ENCODE measurements at places on chromosomes 12 and 14.

- no peak for DNase-seq
These were observed 29.3 kb upstream of the EAPP start for GRCh38 chr14:34568803-34569202.

DNA sequence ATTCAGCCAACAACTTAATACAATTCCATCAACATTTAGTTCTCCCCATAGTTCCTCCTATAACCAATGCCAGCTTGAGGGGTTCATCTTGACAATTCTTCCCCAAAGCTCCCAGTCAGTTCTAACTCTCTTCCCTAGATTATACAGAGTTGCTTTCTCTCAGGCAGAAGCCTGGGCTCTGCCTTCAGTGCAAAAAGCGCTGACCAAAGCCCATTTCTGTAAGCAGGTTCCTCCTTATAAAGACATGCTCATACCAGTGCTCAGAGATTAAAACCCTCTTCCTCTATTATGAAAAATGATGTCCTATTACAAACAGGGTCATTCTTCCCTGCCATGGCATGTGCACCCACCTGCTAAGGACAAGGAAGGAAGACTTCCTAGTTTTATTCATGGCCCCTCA is 16.2 kb downstream of the SPIC start:
- DNase-seq = no peak

GRCh38 chr12:8078398-8078797 is 3.7 kb upstream of the NECAP1 start:
- DNase-seq = no peak

GRCh38 chr12:85552461-85552860 is 272.4 kb downstream of the ALX1 start:
- DNase-seq = no peak

- no peak for DNase-seq
These were observed 572 bp downstream of the EFS start for GRCh38 chr14:23364164-23365035.

DNA sequence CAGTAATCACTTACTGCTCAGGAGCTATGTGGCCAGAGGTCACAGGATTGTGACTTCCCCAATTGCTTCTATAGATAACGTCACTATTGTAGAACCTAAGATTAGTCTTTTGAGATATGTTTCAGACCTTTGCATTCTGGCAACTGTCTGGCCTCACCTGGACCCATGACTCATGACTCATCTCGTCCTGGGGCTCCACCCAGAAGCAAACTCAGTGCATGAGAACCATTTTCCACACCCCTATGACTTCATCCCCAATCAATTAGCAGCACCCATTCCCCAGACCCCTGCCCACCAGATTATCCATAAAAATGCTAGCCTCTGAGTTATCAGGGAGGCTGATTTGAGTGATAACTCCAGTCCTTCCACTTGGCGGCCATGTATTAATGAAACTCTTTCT is 186.9 kb downstream of the EMP1 start:
- no peak for DNase-seq

GRCh38 chr14:100103250-100104005 is 38.2 kb downstream of the EVL start:
- no peak for DNase-seq

DNA sequence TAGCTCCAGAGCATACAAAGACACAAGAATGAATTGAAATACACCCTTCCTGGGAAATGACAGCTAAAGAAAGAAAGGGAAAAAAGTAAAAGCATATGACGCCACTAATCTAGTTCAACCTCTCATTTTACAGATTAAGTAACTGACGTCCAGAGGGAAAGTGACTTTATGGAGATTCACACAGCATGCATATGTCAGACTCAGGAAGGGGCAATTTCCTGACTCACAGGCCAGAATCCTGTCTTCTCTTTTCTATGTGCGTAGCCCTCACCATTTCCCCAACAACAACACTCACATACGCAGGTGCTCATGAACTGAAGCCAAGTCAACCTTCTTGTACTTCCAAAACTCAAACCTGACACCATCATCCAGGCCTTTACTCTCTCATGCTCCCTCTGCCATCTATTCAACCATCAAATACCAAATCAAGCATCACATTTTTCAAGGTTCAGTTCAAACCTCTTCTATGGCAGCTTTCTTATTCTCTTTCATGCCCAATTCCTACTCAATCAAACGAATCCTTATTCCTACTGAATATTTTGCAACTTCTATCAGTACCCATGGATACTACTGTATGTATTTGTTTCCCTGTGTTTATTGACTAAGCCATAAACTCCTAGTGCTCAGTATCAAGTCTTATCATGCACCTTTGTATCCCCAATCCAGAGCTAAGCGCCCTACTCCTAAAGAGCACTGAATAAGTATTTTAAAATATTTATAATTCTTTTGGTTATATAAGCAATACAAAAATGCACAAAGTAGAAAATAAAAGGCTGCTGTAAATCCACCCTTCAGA is 52.8 kb downstream of the STXBP6 start:
- no peak for DNase-seq

GRCh38 chr12:75294336-75294735 is 35.8 kb downstream of the CAPS2 start:
- no peak for DNase-seq

DNA sequence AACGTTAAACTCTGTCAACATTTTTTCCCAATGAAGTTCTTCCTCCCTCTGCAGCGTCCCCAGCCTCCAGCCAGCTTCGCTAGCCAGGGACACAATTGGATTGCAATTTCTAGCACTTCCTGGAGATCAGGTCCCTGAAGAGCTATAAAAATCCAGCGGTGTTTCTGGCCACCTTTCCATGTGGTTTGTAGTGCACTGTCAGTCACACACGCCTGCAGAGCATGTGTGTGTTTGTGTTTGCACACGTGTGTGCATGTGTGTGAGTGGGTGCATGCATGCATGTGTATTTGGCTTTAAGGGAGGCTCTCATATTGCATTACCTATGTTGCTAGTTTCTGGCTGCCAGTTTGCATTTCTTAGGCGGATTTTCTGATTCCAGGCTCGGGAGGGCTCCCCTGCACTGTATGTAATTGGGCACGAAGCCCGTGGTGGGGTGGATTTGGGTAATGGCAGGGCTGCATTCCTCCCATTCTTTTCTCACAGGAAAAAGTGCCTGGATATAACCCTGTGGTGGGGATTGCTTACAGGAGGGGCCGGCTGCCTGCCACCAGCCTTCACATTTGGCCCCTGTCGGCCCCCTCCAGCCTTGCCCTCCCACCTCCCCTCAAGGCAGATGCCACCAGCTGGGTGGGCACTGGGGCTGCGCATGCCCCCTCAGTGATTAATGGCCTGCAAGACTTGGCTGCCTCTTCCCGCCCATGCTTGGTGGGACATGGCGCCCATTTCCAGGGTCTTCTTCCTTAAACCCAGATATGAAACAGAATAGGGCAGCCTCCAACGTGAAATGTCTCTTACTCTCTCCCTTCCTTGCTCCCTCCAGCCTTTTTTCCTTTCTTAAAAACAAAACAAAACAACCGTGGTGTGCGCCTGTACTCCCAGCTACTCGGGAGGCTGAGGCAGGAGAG is 74.0 kb downstream of the TSPAN9 start:
- DNase-seq = no peak

- DNase-seq = no peak
These were observed 2.0 kb upstream of the DNAJC14 start for GRCh38 chr12:55831447-55831815.

GRCh38 chr12:87931812-87932211 is 97.4 kb downstream of the C12orf50 start:
- no peak for DNase-seq

GRCh38 chr12:49909826-49910225 is 6.1 kb upstream of the FAIM2 start:
- DNase-seq = no peak

DNA sequence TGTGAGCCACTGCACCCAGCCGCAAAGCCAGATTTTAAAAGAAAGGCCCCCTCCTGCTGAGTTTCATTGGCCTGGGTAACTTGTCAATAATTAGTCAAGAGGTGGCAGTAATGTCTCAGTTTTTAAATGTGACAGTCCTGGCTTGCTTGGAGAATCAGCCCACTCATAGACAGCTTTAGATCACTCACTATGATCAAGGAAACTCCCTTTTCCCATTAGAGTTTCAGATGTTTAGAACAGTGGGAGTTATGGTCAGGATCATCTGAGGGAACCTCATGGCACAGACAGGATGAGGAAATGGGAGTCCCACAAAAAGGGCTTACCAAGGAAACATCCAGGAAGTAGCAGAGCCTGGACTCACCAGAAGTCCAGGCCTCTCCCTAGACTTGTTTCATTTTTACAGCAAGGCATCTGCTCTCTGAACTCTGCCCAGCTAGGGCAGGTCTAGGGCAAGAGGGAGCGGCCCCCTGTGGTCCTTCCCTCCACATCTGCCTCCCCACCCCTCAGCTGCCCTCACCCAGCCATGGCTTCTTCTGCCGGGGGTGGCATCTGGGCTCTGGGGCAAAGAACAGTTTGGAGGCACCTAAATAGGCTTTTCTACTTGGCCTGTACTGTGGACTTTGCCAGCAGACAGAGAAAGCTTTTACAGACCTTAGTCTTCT is 11.2 kb downstream of the BCL2L14 start:
- DNase-seq = peak; percentile 11

- no peak for DNase-seq
These were observed 100.7 kb upstream of the EIF5 start for GRCh38 chr14:103233328-103233727.

GRCh38 chr14:30966415-30967363 is 58.8 kb upstream of the AP4S1 start:
- no peak for DNase-seq

GRCh38 chr12:202081-202731 is 11.8 kb downstream of the SLC6A12 start:
- no peak for DNase-seq

DNA sequence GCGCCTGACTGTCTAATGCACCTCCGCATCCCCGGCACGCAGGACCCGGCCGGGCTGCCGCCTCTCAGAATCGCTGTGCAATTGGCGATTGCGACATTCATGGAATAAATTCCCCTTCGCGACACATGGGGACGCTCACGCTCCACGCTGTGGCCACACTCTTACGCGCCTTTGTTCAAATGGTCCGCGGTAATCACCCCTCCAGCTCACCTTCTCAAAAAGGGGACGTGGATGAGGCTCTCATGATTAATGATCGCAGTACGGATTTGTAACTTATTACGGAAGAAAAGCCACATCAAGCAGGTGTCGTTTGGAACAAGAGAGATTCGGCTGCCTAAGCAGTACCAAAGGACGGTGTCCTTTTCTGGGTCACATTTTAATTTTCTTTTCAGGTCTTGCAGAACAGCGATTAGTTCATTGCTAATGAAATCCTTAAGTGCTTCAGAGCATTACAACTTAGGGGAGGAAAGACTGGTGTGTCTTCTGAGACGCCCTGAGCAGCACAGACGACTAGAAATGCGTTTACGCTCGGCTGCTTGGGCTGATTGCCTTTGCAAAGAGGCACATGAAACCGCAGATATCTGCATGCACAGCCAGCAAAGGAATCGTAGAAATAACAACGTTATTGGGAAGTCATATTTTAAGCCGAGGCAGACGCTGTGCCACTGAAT is 37.3 kb upstream of the ADGRD1 start:
- DNase-seq = no peak

DNA sequence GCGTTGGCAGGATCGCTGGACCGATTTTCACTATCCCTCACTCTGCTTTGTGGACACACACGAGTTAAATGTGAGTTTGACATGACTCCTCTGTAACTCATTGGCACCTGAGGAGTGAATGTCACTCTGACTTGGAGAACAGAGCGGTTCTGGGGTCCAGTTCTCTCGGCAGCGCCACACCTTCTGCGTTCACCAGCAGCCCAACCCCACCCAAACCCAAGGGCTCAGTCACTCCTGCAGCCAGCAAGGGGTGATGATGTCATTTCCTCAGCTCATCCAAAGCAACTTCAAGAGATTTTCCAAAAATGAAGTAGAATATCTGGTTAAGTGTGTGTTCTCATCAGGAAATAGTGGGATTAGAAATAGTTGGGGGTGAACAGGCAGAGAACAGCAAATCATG is 36.3 kb downstream of the ADGRD1 start:
- no peak for DNase-seq

- no peak for DNase-seq
These were observed 106.7 kb downstream of the CRADD start for GRCh38 chr12:93783832-93784231.

DNA sequence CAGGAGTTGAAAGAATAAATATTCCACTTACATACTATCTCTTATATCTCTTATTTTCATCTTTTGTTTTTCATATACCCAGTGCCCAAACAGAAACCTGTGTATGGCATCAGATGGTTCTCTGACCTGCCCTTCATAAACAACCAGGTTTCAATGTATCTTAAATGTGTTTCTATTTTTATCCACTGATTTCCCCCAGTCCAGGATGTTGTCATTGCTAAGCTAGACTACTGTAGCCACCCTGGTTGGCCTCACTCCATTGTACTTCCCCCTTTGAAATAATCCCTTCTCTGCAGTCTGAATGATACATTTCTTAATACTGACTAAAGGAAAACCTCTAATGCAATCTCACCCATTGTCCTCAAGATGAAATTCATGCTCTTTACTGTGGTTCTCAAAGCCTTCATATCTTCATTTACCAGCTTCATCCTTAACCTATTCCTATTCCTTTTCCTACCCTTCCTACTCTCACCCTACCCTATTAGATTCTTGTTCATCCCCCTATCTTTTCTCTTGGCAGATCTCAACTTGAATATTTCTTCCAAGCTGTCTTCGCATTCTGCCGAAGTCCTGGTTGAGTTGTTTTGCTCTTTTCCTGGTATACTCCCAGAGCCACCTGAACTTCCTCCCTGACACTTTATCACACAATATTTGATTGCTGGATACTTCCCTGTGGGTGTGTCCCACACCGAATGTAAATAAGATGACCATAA is 312.4 kb downstream of the FOXG1 start:
- DNase-seq = no peak

Data from GM04503 (cell line).